Stimulated activated naive CD4-positive, alpha-beta T cell (primary cell): ENCODE measurements at places on chromosomes 5 and 9.

DNA sequence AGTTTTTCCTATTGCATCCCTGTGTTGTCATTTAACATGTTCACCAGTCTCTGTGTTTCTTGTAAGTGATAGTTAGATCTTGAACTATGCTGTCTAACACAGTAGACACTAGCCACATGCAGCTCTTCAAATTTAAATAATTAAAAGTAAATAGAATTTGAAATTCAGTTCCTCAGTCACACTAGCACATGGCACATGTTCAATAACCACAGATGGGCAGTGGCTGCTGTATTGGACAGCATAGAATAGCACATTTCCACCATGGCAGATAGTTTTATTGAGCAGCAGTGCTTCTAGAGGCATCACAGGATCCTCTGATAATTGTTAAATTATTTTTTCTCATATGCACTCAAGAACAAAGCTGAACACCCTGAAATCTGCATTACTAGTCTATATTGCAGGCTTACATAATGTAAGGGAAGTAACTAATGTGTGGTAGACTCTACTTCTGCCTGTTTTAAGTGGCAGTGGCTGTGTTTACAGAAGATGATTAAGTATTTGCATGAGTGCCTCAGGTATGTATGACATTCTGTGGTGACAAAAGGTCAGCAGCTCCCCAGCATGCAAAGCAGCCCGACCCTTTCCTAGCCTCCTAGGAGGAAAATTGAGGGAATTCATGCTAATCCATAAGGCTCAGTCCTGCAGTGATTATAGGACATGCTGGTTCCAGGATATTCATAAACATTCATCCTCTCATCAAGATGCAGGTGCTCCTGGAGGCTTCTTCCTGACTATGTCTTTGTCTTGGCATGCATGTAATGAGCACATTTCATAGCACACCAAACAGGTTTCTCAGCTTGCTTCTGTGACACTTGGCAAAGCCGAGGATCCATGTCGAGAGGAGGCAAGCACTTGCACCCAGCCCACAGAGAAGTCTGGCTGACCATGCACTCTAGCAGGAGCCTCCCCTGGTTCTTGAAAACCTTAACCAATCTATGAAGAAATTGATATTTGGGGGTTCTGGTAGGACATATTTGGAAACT is 45.5 kb downstream of the SH3RF2 start:
- DNase-seq, result no peak

DNA sequence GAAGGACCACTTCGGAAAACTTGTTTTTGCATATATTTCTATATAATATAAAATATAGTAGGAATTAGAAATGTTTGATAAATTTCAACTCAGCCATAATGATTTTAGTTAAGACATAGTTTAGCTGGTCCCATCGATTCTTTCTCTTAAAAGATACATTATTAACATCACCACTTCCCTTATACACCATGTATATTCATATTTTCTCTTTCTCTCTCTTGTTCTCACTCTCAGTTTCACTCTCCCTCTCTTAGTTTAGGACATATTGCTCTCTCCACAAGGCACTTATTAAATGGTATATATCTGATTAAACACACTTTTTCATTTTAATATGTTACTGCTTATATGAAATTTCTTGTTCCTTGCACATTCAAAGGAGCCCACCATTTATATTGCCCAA is 90.1 kb upstream of the RASEF start:
- DNase-seq, result no peak

DNA sequence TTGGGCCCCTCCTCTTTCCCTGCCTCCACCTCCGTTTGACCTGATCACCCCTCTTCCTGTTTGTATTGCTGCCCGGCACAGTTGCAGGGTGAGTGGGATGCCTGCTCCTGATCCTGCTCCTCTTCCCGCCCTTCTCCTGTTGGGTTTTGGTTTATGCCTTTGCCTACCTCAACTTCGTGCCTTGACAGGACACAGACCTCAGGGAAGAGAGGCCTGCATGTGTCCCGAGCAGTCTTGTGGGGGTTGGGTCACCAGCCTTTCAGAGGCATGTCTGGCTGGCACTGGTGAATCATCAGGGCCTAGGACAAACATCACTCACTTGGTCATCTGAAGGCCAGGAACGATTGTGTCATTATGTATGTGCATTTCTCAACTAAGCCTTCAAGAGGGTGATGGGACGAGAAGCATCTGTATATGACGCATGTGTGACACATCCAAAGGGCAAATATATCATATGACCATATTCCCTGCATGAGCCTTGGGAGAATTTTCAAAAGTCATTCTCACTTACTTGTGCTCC is 56.9 kb downstream of the NPR3 start:
- no peak for DNase-seq

DNA sequence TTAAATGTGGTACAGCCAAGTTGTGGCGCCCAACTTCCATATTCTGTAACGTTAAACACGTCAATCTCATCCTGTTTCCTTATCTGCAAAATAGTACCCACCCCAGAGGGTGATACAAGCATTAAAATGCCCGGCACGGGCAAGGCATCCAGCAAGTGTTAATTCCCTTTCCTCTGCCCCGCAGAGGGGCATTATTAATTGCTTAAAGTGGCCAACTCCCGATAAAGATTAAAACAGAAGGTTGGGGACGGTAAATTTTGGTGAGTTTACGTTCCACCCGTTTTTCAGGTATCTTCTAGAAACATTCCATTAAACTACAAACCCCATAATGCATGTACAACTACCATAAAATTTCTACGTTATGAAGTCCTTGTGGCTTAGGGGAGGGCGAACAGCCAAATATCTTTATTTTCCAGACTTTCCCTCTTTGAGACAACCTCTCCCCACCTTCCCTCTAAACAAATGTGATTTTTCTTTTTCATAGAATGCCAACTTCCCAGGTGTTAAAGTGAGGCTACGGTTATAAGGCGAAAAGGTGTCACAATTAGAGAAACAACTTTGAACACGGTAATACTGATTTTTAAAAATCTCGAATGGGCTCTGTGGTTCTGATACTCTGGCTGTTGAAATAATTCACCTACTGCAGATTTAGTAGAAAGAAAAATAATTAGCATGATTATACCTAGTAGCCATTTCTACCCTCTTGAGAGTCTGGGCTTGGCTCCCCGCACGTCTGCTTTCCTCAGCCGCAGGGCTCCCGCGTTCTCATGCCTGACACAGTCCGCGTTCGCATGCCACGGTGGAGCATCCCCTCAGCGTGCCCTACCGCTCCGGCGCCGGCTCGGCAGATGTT is 1.2 kb upstream of the GPBP1 start:
- no peak for DNase-seq

DNA sequence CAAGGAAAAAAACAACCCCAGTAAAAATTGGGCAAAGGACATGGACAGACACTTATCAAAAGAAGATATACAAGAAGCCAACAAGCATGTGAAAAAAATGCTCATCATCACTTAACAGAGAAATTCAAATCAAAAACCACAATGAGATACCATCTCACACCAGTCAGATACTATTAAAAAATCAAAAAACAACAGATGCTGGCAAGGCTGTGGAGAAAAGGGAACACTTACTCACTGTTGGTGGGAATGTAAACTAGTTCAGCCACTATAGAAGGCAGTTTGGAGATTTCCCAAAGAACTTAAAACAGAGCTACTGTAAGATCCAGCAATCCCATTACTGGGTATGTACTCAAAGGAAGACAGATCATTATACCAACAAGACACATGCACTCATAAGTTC is 157.4 kb downstream of the EDIL3 start:
- DNase-seq, result no peak

DNA sequence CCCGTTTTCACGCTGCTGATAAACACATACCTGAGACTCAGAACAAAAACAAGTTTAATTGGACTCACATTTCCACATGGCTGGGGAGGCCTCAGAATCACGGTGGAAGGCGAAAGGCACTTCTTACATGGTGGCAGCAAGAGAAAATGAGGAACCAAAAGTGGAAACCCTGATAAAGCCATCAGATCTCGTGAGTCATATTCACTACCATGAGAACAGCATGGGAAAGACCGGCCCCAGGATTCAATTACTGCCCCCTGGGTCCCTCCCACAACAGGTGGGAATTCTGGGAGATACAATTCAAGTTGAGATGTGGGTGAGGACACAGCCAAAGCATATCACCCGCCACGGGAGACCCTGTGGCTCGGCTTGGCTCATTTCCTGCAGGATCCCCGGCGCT is 20.2 kb downstream of the EXD3 start:
- DNase-seq, result no peak

- DNase-seq, result no peak
Measured at GRCh38 chr5:74954919-74955318, 88.7 kb upstream of the FAM169A start.

- no peak for DNase-seq
Measured at GRCh38 chr9:125380406-125380805, 118.8 kb downstream of the GAPVD1 start.

GRCh38 chr9:23907343-23907742 is 81.3 kb upstream of the ELAVL2 start:
- DNase-seq, result no peak

DNA sequence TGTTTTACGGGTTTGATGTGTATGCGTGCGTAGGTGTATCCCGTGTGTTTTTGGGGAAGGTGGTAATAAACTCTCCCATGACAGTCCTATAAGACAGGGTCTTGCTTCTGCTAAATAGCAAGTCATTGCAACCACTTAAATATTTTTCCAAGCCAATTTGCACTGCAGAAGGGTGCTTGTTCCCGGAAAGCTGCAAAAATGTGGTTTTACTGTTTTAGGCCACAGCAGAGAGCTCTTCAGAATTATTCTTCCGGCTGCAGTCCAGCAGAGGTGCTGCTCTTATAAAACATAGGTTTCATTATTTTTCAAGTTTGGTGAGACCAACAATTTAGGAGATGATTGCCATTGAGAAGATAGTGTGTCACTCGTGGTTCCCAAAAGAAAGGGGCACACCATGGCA is 192.8 kb downstream of the NTRK2 start:
- no peak for DNase-seq

DNA sequence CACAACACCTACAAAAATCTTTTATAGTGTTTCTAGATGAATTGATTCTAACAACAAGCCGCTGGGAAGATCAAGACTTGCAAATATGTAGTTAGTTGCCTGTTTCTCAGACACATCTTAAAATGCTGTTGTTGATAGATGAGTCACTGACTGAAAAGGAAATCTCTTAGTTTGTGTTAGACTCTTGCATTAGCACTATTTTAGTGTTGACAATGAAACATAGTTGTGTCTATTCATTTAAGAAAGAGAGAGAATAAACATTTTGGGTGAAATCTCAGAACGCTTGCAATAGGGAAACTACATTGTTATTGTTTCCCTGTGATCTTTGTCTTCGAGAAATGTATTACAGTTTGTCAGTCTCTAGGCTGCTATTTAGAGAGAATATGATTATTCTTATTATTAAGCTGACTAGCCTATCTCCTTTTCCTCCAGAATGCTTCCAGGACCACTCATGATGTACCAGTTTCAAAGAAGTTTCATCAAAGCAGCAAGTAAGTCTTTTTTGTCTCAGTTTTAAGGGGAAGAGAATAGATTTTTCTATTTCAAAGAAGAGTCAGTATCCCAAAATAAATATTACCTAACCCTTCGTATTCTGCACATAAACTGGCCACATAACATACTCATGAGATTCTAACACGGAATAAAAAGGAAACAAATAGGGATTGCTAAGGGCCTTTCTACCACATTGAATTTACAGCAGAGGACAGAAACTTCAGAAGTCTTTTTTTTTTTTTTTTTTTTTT is 285.6 kb downstream of the ARHGAP26 start:
- DNase-seq, result no peak

DNA sequence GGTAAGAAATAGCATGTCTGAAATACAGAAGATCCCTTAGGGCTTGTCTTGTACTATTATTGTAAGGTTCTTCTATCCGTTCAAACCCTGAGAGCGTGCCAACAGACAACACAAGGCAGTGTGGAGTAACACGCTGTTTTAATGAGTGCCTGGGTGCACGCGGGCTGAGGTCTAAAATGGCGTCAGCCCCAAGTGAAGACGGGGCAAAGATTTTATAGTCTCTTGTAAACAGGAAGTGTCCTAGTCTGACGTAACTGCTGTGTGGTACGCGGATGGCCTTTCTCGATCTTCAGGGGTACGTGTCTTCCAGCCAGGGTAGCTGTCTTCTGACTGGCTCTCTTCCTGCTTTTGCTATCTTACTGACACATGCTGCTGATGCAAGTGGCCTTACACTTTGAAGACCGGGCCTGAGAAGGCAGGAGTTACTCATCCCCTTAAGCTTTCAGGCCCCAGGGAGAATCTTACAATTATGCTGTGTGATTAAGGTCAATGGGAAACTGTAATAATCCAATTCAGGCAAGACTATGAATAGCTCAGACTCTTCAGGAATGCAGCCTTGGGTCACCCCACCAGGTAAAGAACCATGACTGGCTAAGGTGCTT is 1812.0 kb upstream of the CDH9 start:
- DNase-seq, result no peak

- DNase-seq, result no peak
Measured at GRCh38 chr5:158569534-158569933, 530.2 kb downstream of the EBF1 start.

GRCh38 chr9:114501796-114502682 is 3.2 kb downstream of the WHRN start:
- DNase-seq, result no peak

DNA sequence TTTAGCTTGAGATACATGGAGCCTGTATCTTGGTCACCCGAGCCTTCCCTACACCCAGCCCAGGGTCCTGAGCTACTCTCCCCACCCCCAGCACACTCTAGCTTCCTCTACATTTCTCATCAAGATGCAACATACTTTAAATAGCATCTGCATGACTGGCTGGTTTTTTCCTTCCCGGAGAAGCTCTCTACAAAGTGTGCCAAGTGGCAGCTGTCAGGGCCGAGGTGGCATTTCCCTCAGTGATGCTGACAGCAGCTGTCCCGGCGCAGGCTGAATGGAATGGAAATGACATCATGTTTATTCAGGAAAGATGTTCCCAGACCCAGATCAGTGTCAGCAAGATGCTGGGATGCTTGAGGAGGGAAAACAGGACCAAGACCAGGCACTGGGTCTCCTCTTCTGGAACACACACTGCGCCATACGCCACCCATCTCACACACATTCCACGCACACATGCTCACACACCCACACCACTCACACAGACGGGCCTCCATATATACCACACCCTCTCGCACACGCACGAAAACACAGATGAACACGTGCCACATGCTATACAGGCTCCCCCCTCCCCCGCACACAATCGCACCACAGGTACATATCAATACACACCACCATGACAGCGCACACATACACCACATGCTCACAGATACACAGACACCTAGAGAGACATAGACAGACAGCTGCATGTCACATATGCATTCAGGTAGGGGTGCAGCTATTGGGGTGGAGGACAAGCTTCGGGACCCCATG is 67.8 kb downstream of the LHX2 start:
- DNase-seq, result no peak

DNA sequence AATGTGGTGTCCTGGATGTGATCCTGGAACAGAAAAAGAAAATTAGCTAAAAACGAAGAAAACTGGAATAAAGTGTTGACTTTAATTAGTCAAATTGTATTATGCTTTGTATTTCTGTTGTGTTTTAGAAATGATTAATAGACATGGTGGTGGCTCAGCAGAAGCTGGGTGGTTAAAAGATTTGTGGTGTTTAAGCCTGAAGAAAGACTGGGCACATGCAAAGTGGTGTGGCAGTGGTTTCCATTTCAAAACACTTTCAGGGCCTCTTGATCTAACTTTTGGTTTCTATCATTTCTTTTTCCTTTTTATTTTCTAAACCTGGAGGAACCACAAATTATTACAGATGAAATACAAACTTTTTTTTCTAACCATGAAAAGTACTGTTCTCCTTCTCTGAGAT is 44.1 kb downstream of the ADGRV1 start:
- DNase-seq, result no peak
